ENCODE measurements at places on chromosomes 5 and 9. TPM values are rescaled to one million over a fixed set of nuclear protein-coding genes. Genes with fewer than 3 reads are reported as not detected.

- DNase-seq = peak; percentile 12
These were observed 111.8 kb upstream of the SMIM23 start for GRCh38 chr5:171673840-171674239.

Gene LRRC26
- not detected for total RNA-seq

DNA sequence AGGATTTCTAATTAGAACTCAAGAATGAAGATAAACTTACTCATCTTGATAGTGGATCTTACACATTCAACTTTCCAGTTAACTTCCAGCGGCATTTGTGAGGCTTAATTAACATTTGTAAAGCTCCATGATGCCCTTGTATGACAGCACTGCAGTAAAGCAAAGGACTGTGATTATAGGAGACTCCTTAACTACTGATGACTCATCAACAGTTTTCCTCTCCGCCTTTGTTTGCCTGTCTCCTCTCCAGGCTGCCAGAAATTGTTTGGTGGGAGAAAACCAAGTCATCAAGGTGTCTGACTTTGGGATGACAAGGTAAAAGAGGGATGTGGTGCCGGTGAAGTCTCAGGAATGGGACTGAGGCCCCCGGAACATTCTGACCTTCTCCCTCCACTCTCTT, 20.4 kb upstream of the CYFIP2 start:
- DNase-seq = no peak

DNA sequence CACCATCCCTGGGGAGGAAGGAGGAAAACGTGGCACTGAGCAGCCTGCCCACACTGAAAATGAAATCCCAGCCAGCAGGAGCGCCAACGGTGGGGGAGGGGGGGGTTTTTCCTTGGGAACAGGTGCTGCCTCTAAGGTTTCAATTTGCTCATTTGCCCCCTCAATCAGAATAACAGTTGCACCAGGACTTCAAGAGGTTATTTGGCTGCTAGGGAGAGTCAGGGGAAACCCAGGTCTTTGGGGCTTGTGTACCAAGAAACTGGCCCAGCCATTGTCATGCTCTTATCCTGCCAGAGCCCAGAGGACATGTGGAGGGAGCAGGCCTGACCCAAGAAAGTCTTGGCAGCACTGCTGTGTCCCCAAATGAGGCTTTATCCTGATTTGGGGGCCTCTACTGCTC, 66.5 kb downstream of the NDFIP1 start:
- no peak for DNase-seq

DNA sequence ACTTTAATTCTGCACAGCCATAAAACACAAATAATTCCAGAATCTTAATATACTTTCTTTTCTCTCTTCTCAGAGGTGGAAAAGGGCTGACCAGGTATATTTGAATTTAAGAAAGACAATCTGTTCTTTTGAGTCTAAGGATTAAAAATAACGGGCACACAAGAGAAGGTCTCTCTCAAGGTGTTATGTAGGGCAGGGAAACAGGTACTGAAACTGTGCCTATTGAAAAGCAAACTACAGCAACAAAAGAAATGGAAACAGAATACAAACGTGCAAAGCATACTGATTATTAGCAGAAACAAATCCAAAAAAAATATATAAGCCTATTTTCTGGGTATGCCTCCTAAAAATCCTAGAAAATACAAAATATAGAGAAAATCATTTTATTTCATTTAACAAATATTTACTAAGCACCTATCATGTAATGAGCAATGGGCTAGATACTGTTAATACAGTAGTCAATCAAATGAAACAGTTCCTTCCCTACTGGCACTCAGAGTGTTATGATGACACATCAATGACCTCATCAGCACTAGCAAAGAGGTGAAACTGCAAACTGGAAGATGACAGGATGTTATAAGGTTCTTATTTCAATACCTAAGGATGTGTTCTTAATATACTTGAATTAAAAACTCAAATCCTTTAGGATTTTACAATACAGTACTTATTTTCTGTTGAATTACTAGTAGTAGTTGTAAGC, 87.7 kb downstream of the AUH start:
- DNase-seq = no peak

DNA sequence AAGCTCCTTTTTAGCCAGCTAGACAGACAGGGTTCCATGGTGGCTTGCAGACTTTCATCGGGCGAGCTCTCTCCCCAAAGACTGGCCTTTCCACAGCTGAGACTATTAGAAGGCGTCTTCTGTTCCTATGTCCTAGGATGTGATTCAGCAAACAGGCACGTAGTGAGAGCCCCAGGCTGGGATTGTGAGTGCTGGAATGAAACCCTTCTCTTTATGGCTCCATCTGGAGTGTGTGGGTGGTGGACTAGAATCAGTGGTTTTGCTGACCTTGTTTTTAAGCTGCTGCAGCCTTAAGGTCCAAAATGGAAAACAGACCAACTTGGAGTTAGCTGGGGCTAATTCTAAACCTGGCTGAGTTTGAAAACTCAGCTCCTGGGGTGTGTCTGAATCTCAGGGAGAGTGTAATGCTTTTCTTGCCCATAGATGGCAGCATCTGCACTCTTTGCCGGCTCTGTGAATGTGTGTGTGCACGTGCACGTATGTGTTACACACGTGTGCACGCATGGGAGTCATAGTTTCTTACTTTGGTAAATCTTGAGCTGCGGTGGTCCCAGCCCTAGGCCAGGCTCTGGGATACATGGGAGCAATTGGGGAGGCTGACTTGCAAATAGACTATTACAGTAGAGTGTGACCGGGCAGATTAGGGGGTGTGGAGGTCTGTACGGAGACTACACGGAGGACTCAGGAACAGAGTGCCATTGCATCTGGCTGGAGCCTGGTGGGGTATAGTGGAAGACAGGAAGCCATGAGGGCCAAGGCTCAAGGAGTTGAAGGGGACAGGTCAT, 10.7 kb downstream of the GSN start:
- DNase-seq = no peak
